NCI-H774 (cell line): ENCODE measurements at places on chromosomes 2 and 18.

GRCh38 chr2:170189757-170190156, 11.8 kb downstream of the MYO3B start:
- no peak for DNase-seq

- DNase-seq: no peak
Observed at GRCh38 chr18:11115276-11115675, 34.1 kb downstream of the PIEZO2 start.

GRCh38 chr18:5447442-5447841, 96.4 kb downstream of the EPB41L3 start:
- DNase-seq: no peak

- no peak for DNase-seq
Observed at GRCh38 chr2:119523383-119523951, 816 bp downstream of the SCTR start.

GRCh38 chr2:179790235-179791217, 70.9 kb downstream of the ZNF385B start:
- DNase-seq: no peak

DNA sequence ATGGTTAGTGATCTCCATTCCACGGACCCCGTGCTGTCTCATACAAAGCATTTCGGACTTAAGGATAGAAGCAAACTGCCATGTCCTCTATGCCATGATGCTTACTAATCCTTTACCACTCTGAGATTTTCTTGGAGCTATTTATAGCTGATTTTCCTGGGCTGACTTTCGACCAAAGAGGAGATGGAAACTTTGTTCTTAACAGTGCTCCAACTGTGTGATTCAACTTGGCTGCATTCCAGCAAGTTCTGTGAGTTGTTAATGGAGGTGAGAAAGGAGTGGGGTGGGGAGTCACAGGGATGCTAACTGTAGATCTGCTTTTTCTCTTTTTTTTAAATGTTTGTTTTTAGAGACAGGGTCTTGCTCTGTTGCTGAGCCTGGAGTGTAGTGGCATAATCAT, 45.5 kb upstream of the MSH2 start:
- no peak for DNase-seq

DNA sequence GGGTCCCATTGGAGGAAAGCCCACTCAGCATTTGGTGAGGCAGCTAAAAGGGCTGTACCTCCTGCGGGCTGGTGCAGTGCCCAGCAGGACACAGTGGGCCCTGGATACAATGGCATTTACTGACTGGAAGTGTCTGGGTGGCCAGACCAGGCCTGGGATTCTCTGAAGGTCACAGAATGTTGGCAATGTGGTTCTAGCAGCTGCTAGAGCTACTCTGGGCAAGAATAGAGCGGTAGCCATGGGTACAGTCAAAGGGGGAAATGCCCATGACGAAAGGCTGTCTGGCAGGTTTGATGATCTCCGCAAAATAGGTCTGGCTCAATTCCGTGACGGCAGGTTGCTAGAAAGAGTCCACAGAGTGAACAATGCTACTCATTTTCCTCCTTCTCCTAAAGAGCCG, 241.8 kb downstream of the AFF3 start:
- DNase-seq: no peak

DNA sequence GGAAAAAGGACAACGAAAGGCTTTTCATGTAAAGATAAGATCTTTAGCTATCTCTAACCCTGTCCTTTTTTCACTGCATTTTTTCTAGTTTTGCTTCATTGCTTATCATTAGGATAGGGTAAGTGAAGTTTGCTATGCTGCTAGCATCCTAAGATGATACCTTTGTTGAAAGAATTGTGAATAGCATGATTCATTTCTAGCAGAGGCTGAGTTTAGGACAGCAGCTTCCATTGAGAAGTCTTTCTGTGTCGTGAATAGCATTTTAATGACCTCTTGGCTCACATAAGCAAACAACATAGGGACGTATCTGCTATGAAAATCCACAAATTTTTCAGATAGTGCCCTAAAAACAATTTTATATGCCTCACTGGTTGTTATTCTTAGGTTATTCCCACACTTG, 36.4 kb upstream of the GAREM2 start:
- DNase-seq: no peak

GRCh38 chr2:12197133-12197532, 450.7 kb downstream of the LPIN1 start:
- DNase-seq: no peak

- DNase-seq: no peak
Observed at GRCh38 chr18:13323186-13323585, 104.6 kb downstream of the LDLRAD4 start.

DNA sequence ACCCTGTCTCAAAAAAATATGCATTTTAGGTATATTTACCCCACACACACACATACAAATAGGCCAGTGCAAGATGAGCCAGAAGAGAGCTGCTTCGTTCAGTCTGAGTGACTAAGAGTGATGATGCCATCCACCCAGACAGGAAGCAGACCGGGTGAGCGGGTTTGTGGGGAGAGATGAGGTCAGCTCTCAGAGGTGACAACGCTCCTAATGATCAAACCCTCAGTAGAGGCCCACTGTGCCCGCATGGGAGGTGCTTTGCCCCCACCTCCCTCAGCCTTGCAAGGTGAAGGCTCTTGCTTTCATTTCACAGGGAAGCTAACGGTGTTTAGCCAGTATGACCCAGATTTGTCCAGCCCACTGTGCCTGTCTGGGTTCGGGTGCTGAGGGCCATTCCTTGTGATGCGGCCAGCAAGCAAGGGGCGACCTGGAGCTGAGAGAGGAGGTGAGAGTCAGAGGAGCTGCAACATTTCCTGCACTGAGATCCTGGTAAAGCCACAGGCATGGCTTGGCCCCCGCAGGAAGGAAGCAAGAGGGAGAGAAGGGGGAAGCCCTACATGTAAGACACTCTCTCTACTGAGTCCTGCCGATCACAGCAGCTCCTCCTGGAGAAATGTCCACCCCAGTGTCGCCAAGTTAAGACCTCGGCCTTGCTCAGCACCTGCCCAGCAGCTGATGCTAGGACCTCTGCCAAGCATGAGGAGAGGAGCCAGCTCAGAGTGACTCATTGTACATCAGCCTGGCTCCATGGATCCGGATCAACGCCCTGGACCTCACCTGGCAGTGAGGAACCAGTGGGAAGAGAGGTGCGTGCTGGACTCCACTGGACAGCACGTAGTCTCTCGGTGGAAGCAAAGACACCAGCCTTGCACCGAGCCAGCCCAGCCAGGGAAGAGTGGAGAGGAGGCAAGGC, 37.0 kb downstream of the NIFK start:
- no peak for DNase-seq

- DNase-seq: no peak
Observed at GRCh38 chr2:63763391-63763941, 78.2 kb upstream of the UGP2 start.

GRCh38 chr18:78199611-78200010, 780.0 kb upstream of the SALL3 start:
- no peak for DNase-seq

DNA sequence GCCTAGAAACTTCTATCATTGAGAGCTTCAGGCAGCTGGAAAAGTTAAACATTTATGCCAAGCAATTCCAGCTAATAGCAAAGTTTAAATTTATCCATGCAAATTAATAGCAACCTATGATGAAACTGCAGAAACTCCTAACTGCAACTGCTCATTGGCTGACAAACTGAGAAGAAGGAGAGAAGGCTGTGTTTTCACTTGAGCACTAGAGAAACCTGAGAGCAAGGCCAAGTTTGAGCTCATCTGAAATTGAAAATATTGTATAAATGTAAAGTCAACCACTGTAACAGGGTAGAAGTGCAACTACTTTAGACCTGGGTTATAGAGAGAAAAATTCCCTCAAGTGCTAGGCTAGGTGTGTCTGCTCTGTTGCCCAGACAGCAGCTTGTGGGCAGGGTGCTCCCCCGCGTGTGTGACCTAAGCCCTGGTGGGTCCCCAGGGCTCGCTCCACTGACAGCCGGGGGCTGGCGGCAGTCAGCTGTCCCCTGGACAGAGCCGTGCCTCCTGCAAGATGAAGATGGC, 50.2 kb downstream of the CABYR start:
- no peak for DNase-seq

DNA sequence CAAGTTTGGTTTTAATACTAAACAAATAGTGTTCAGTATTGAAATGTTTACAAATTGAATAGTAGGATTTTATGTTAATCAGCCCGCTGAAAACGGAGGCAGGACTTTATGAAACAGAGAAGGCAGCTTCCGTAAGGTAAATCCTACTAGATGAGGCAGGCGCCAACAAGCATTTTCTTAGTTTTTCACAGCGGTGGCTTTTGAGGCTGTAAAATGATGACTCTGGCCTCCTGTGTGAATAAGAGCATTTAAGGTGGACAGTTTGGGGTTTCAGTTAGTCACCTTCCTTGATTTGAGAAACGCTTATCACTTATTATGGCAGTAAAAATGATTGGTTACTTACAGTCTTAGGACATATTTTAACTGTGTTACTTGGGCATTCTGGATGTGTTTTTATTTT, 212.9 kb downstream of the PTGR3 start:
- DNase-seq: no peak

DNA sequence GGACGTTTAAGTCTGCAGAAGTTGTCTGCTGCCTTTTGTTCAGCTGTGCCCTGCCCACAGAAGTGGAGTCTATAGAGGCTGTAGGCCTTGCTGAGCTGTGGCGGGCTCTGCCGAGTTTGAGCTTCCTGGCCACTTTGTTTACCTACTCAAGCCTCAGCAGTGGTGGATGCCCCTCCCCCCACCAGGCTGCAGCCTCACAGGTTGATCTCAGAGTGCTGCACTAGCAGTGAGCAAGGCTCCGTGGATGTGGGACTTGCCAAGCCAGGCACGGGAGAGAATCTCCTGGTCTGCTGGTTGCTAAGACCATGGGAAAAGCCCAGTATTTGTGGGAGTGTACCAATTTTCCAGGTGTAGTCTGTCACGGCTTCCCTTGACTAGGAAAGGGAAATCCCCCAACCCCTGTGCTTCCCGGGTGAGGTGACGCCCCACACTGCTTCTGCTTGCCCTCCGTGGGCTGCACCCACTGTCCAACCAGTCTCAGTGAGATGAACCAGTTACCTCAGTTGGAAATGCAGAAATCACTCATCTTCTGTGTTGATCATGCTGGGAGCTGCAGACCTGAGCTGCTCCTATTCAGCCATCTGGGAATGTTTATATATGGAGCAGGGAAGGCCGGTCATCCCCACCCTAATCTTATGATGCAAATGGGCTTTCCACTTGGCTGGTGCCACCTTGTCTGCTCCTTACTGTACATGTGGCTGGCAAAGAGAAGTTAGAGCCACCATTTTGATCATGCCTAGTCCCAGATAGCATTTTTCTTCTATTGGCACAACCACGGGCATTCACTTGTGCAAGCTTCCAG, 156.9 kb upstream of the ITGA6 start:
- DNase-seq: peak; percentile 71

DNA sequence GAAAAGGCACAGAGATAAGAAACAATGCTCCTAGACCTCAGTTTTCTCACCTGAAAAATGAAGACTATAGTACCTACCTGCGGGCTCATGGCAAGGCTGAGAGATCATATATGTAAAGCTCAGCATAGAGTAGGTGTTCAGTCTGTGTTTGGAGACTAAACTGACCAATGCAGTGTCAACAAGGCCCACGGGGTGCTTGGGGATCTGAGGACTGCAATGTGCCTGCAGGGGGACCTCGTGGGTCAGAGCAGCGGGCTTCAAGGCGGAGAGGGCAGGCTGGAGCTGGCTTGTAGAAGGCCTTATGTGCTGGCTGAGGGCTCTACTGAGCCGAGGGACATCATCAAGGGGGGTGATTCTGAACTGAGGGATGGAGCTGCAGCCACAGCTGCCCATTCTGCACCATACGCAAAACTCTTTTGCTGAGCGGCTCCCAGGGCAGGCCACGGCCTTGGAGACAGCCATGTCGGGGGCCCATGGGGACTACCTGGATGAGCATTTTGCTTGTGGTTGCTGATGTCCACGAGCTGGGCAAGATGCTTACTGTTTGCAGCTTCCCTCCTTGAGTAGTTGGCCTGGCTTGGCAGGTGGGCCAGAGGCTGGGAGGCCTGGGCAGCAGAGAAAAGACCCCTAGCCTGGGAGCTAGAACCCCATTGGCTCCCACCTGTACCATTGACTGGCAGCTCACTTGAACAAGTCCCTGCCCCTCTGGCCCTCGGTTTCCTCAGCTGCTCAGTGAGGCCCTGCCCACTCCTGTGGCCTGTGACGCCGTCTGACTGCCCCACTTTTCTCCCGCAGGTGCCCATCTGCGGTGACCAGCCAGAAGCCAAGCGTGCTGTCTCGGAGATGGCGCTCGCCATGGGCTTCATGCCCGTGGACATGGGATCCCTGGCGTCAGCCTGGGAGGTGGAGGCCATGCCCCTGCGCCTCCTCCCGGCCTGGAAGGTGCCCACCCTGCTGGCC, 23.5 kb downstream of the STEAP3 start:
- DNase-seq: no peak
